ENCODE measurements at places on chromosomes 4 and X.

- no peak for DNase-seq
Observed at GRCh38 chrX:130103605-130104004, 6.7 kb downstream of the ELF4 start.

DNA sequence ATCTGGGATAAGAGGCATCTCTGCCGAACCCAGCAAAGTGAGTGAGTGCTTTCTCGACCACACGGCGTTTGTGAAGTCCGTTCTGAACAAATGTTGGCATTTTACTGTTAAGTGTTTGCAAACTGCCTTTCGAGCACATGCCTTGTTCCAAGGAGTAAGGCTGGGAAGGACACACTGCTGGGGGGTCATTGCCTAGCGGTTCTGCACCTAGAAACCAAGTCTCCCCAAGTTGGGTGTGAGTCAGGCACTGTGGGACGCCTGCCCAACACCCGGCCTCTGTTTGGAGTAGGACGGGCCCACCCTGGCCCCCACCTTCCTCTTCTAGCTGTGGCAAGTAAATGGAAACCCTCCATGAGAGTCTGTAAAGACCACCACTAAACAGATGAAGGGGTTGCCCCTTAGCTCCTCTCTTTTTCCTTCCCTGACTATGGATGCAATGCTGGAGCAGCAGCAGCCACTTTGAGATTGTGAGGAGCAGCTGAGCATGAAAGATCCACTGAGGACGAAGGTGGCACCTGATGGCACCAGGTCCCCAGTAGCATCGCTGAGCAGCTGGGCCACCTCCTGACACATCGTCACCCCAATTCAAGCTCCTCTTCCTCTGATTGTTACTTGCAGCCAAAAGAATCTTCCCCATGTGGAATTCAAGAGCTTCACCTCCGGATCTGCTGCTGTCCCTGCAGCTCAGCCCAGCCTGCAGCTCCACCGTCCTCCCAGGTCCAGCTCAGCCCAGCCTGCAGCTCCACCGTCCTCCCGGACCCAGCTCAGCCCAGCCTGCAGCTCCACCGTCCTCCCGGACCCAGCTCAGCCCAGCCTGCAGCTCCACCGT, 6.3 kb downstream of the CPLX1 start:
- no peak for DNase-seq

GRCh38 chr4:106717091-106717490, 319.0 kb downstream of the DKK2 start:
- no peak for DNase-seq

DNA sequence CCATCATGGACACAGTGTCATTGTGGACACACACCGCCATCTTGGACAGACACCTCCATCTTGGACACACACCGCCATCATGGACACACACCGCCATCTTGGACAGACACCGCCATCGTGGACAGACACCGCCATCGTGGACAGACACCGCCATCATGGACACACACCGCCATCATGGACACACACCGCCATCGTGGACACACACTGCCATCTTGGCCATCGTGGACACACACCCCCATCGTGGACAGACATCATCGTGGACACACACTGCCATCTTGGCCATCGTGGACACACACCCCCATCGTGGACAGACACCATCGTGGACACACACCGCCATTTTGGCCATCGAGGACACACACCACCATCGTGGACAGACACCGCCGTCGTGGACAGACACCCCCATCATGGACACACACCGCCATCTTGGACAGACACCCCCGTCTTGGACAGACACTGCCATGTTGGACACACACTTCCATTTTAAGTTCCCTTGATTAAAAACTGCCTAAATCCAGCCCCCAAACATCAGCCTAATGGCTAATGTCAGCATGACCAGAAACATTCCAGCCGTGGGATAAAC, 9.1 kb downstream of the ASMTL start:
- DNase-seq = no peak

GRCh38 chr4:5462896-5463295, 245.5 kb downstream of the EVC2 start:
- no peak for DNase-seq

- DNase-seq = no peak
Observed at GRCh38 chr4:22551550-22551949, 35.7 kb upstream of the ADGRA3 start.

DNA sequence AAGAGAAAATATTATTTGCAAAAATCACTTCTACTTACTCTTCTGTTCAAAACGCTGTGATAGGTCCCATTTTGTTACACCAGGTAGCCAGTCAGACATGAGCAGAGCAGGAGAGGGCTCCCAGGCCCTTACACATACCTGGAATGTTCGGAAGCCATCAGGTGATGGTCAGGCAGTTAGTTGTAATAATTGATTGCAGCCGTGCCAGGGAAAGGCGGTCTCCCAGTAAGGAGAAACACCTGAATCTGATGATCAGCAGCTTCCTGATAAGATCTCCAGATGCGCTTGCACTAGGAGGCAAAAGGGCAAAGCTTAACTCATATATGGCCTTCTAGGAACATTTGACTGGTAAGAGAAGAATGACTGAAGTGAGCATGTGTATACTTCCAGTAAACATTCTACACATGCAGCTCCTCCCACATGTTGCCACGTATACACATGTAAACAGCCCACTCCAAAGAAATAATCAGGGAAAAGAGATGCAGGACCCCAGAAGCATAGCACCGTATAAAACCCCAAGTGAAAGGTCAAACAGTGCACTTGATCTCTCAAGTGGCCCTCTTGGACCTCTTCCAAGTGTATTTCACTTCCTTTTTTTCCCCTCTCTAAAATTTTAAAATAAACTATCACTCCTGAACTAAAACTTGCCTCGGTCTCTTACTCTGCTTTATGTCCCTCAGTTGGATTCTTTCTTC, 1338.0 kb downstream of the FSTL5 start:
- no peak for DNase-seq

DNA sequence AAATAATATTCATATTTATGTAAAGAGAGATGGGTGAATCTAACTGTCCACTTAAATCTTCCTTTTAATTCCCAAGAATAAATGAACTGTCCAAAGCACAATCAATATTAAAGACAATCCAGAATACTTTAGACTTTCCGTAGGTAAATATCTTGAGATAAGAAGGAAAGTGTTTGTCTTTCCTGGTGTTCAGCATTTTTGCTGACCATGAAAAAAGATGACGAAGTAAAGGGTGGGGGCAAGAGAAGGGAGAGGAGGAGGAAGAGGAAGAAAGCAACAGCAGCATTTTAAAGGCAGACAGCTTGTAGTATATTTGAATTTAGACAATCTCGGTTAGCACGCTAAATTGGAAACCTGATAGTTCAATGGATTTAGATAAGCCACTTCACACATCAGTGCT, 498.2 kb downstream of the KCNIP4 start:
- DNase-seq = no peak

- DNase-seq = no peak
Observed at GRCh38 chrX:143435916-143436315, 81.4 kb downstream of the SPANXN3 start.

- no peak for DNase-seq
Observed at GRCh38 chrX:99798936-99799335, 611.1 kb downstream of the PCDH19 start.

DNA sequence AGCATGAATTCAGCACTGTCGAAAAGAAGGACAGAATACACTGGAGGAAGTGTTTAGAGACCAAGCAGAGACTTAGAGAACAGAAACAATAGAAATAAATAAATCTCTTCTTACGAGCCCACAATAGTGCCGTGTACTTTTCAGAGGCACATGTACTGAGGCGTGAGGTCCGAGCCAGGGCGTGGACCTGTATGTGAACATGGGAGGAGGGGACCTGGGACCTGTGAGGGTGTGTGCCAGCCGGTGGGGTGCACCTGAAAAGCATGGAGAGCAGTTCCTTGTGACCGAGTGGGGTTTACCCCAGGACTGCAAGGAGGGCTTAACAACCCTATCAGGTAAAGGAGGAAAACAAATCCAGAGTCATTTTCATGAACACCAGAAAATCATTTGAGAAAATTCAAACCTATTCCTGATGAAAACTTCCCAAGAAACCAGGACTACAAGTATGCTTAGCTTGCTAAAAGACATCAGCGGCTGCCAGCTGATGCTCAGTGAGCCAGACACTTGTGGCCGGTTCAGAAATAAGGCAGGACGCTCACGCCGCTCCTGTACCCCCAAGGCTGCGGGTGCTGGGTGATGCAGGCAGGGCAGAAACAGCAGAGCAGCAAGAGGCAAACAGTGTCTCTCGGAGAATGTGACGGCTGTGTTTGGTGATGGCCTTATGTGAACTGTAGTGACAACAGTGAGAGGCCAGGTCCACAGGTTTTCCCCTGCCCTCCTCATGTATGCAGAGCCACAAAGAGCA, 37.1 kb downstream of the NELFA start:
- no peak for DNase-seq

DNA sequence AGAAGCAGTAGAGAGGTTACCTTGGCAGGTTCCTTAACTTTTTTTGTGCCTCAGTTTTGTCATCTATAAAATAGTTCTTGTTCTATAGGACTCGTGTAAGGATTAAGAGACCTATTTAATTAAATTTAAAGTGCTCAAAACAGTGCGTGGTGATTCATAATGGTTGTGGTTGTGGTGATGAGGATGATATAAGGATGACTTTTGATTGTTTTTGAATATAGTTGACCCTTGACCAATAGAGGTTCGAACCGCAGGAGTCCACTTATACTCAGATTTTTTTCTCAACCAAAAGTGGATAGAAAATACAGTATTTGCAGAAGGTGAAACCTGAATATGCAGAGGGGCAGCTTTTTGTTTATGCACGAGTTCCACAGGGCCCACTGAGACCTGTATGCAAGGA, 14.6 kb downstream of the SMAD1 start:
- no peak for DNase-seq

- peak; percentile 19 for DNase-seq
Observed at GRCh38 chr4:99473131-99473530, 37.7 kb upstream of the C4orf17 start.

DNA sequence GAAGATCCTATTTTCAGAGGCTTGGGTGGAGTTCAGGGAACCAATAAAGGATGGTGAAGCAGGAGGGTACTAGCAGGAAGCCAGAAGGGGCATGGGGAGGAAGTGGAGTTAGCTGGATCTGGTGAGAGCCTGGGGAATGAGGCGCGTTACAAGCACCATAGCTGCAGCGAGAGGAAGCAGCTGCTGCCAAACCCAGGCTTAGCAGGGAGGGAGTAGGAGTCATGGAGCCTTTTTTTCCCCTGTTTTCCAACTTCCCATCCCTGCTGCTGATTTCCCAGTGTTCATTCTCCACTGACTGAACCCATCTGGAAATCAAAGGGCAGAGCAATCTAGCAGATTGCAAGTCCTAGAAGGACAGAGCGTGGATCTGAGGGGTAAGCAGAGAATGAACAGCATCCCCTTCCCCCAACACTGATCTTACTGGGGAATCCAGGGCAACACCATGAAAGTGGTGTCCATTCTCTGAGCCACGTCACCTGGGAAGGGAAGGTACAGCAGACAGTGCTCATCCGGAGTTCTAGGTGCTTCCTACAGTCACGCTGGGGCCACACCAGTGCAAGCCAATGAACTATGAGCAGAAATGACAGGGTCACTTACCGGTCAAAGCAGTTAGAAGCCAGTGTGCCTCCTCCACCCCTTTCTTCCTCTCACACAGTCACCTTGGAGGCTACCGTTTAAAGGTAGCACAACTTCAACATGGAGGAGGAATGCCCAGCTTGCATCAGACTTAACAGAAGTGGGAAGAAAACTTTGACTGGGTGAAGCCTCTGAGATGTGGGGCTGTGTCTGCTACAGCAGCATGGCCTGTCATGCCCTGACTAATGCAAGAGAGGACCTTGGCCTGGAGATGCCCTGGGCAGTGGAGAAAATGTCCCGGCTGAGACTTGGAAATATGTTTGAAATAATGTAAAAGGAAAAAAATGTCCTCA, 36.7 kb downstream of the SMIM20 start:
- no peak for DNase-seq

DNA sequence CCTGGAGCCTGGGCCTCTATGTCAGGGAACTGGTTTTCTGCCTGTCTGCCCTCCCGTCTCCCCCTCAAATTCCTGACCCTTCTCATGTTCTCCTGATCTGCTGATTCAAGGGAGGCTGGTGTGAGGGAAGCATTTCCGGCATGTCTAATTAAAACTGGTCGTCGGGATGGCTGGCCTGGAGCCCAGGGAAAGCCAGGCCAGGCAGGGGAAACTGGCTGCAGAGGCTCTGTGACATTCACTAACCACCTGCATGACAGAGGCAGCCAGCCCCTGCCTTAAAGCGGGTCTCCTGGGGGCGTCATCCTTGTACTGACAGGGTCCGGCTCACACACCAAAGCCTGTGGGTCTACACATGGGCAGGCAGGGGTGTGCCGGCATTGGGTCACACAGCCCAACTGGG, 35.2 kb downstream of the ABLIM2 start:
- no peak for DNase-seq

GRCh38 chrX:48648336-48648751, 35.3 kb upstream of the WAS start:
- peak; percentile 38 for DNase-seq

GRCh38 chr4:4762909-4763821, 96.3 kb upstream of the MSX1 start:
- DNase-seq = no peak

- no peak for DNase-seq
Observed at GRCh38 chr4:52968241-52968640, 106.1 kb downstream of the RASL11B start.

GRCh38 chr4:73193155-73193554, 65.4 kb downstream of the ANKRD17 start:
- DNase-seq = no peak

GRCh38 chr4:55386840-55387239, 8.9 kb upstream of the TMEM165 start:
- no peak for DNase-seq

- DNase-seq = no peak
Observed at GRCh38 chr4:74638001-74638400, 156.3 kb downstream of the BTC start.

DNA sequence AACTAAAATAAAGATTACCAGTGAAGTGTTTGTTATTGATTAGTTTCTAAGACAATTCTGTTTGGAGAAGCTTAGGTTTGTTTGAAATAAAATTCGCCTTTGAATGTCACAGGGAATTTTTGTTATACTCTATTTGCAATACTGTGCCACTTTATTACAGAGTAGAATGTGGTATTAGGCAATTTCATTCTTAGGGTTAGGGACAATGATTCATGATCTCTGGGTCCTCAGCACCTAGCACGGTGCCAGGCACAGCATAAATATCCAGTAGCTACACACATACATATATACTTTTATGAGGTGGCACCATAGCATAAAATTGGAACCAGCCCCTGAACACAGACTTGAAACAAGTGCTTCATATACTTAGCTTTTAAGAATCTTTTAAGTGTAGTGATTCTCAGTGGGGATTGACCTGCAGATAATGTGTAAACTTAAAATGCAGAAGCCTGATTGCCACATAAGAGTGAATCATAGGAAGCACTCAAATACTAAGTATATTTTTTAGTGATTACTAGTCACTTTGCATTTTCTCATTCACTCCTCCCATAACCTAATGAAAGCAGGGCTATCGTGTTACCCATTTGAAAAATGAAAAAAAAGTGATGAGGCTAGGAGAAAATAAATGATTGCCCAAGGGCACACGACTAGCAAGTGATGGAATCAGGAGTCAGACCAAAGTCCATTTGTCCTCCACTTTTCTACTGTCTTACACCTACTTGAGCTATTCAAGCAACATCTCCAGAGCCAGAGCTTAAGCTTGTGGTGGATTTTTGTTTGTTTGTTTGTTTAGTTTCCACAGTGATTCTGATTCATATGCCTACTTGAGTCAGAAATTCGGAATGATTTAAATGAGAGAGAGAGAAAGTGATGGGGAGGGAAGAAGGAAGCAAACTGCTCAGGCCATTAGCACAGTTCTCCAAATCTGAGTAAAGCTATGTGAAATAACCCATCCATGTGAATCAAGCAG, 366.0 kb upstream of the FGF13 start:
- peak; percentile 30 for DNase-seq

- no peak for DNase-seq
Observed at GRCh38 chr4:122784261-122784660, 42.4 kb upstream of the FGF2 start.

GRCh38 chr4:185740471-185740873, 71.5 kb downstream of the SORBS2 start:
- peak; percentile 9 for DNase-seq
